ENCODE measurements at places on chromosomes 1 and 21.

- no peak for DNase-seq
These were observed 157.8 kb downstream of the SDCCAG8 start for GRCh38 chr1:243413431-243414151.

- DNase-seq, result no peak
These were observed 88.4 kb upstream of the KCNA3 start for GRCh38 chr1:110763149-110763548.

GRCh38 chr21:24294171-24294570 is 1313.1 kb downstream of the MRPL39 start:
- no peak for DNase-seq

- no peak for DNase-seq
These were observed 40.5 kb downstream of the AK5 start for GRCh38 chr1:77322061-77322900.

DNA sequence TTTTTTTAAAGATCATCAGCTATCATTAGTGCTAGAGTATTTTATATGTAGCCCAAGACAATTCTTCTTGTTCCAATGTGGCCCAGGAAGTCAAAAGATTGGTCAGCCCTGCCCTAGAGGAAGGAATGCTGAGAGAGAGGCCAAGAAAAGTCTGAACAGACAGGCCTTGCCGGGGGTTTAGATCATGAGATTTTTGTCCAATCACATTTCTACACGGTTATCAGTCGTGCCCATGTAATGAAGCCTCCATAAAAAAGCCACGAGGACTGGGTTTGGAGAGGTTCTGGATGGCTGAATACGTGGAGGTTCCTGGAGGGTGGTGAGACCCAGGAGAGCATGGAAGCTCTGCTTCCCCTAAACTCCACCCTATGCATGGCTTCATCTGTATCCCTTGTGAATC is 24.3 kb upstream of the ENO1 start:
- DNase-seq, result no peak

- no peak for DNase-seq
These were observed 356.3 kb upstream of the DPYD start for GRCh38 chr1:98277118-98277517.

- no peak for DNase-seq
These were observed 94.5 kb downstream of the SYT2 start for GRCh38 chr1:202615501-202616354.

- no peak for DNase-seq
These were observed 66.0 kb downstream of the GNG4 start for GRCh38 chr1:235583511-235584001.

DNA sequence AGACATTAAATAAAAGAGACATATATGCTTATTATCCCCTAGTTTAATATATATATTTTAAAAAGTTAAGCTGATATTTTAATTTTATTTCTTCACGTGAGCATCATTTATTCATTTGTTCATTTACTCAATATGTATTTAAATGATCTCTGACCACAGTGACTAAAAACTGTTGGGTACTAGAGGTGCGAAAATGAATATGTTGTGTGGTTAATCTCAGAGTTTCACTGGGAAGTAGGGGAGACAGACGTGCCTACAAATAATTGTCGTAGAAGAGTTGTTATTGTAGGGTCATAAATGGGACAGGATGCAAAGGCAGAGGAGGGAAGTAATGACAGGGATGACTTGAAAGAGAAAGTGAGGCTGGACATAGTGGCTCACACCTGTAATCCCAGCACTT is 213.0 kb upstream of the CACYBP start:
- DNase-seq, result no peak

DNA sequence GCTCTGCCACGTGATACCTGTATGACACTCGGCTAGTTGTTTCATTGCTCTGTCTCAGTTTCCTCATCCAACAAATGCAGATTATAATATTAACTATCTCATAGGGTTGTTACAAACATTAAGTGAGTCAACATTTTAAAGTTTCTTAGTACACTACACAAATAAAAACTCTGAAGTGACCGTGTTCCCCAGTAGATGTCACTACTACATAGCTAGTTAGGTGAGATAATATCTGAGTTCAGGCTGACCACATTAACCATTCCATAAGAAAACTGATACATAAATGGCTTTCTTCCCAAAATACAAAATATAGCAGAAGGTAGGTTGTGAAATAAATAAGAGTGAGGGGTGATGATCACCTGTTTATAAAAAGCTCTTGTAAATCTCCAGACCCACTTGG is 214.1 kb downstream of the NUF2 start:
- no peak for DNase-seq

DNA sequence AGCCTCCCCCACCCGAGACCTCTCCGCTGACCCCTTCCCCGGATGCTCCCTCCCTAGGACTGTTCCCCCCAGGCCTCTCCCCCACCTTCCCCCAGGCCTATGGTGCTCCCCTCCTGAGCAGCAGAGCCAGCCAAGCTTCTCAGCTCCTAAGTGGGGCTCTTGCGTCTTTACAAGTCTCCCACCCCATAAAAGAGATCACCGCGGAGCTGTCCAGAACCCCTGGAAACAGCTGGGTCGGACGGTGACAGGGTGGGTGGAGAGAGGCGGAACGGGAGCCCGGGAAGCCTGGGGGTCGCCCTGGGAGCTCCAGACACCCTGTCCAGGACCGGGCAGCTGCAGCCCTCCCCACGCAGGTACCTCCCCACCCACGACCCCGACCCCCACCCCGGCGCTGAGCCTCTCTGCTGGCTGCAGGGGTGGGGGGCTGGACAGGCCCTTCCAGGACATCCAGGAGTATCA is 61.2 kb downstream of the WNT9A start:
- DNase-seq, result no peak

- no peak for DNase-seq
These were observed 1.7 kb downstream of the BTG2 start for GRCh38 chr1:203306965-203307541.

- no peak for DNase-seq
These were observed 1260.7 kb downstream of the PLA2G4A start for GRCh38 chr1:188089461-188089860.

DNA sequence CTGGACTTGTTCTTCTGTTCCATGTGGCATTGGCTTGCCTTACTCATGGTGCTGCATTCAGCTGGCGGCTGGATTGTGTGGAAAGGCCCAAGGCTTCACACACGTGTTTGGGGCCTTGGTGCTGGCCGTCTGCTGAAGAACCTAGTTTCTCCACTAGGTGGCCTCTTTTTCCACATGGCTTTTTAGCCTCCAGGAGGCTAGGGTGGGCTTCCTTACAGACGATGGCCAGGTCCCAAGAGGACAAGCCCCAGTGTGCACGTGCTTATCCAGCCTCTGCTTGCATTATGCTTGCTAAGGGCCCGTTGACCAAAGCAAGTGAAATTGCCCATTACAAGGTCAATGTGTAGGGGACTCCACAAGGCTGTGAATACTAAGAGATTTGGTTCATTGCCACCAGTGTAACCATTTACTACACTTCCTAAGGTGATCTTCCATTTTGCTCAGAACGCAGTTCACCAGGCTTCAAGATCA is 47.5 kb upstream of the FOXO6 start:
- DNase-seq, result no peak

GRCh38 chr1:100354971-100355394 is 2.7 kb downstream of the CDC14A start:
- no peak for DNase-seq

GRCh38 chr1:7541629-7542028 is 229.5 kb upstream of the VAMP3 start:
- DNase-seq, result no peak

DNA sequence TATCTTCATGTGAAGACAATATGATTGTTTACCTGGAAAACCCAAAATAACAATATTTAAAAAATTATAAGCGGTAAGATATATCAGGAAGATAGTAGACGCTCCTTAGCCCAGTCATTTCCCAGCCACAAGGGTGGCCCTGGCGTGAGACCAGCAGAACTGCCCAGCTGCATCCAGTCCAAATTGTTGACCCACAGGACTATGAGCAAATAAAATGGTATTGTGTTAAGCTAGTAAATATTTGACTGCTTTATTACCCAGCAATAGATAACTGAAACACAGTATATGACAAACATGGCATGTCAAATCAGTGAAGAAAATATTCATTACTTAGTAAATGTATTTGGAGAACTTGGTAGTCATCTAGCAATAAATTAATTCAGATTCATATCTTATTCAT is 294.3 kb upstream of the SPAG17 start:
- no peak for DNase-seq

GRCh38 chr1:24309762-24310485 is 9.2 kb upstream of the GRHL3 start:
- DNase-seq, result no peak

DNA sequence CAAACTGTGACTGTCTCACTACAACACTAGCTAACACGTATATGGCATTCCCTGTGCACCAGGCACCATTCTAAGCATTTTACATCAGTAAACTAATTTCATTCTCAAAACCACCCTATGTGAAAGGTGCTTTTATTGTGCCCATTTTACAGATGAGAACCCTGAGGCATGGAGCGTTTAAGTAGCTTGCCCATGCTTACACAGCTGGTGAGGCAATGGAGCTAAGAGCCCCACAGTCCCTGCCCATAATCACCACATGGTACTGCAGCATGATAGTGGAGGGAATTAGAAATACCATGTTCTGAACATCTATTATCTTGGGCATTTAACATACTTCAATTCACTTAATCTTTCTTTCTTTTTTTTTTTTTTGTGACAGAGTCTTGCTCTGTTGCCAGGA is 31.1 kb upstream of the KLHDC8A start:
- DNase-seq, result no peak

DNA sequence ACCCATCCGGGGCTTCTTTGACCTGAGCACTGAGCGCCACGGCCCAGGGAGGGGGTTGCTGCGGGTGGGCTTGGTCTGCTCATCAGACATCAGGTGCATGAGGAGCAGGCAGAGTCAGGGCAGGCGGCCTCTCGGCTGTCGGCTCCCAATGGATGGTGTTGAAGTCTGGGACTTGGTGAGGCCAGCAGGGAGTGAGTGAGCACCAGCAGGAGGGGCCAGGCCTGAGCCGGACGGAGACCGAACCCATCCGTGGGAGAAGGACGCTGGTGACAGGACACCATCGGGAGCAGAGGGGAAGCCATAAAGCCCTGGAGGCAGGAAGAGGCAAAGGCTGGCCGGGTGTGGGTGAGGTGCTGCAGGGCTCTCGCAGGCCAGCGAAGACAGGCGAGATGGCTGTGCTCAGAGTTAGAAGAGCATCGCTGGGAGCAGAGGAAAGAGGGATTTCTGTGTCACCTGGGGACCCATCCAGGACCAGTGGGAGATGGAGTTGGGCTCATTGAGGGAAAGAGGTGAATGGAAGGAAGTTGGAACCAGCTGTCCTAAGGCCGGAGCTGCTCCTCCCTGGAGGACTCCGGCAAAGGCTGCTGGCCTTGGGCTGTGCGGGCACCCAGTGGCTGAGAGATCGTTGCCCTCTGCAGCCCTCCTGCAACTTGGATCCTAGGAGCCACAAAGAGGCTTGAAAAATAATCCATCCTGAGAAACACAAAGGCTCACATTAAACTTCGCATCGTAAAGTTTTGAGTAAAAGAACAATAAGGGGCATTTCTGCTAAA is 49.9 kb downstream of the PDE9A start:
- DNase-seq, result no peak
